ENCODE measurements at places on chromosomes 1 and 21. TPM values are rescaled to one million over a fixed set of nuclear protein-coding genes. Genes with fewer than 3 reads are reported as not detected.

The ZNF648 gene
- total RNA-seq: not detected

GRCh38 chr1:229122606-229123005 lies 148.3 kb upstream of the RAB4A start:
- H3K4me1 ChIP-seq: peaks cover 4% of the 10 kb centered on the region
- no peaks in the 10 kb centered on the region for H3K36me3 ChIP-seq
- no peak for DNase-seq
- H3K27ac ChIP-seq: no peak overlapping the region
- H3K4me3 ChIP-seq: no peak overlapping the region
- H3K27me3 ChIP-seq: no peaks in the 10 kb centered on the region

DNA sequence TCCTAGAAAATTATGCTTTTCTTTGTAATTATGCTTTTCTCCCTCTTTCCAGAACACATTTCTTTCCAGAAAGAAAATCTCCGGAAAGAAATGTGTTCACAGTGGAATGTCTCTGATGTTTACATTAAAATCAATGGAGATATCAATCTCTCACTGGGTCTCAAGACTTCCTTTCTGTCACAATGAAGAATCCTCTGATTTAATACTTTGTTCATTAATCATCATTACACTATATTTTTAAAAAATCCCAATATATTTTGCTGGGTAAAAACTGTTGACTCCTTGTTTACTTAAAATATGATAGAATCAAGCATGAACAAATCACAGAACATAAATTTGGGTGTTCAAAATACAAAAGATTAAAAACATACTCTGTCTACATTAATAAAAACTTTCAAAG lies 26.3 kb upstream of the TGFBR3 start:
- H3K4me1 ChIP-seq: no peaks in the 10 kb centered on the region
- no peaks in the 10 kb centered on the region for H3K27me3 ChIP-seq
- no peaks in the 10 kb centered on the region for H3K36me3 ChIP-seq
- H3K4me3 ChIP-seq: no peak overlapping the region
- H3K27ac ChIP-seq: no peak overlapping the region

GRCh38 chr1:158998037-158998780 lies 11.5 kb upstream of the IFI16 start:
- H3K27me3 ChIP-seq: no peaks in the 10 kb centered on the region
- no peak for DNase-seq
- no peak overlapping the region for H3K27ac ChIP-seq
- peaks cover 7% of the 10 kb centered on the region for H3K4me1 ChIP-seq
- peak overlapping the region; percentile 6 for H3K4me3 ChIP-seq
